Stimulated activated CD4-positive, alpha-beta T cell treated with anti-CD3 and anti-CD28 coated beads, Interleukin-1b, Interleukin-23, amount 100 ng/mL, for 4 hours (primary cell): ENCODE measurements at places on chromosomes 5 and 9.

- DNase-seq: no peak
These were observed 25.6 kb downstream of the STC2 start for GRCh38 chr5:173302546-173303155.

DNA sequence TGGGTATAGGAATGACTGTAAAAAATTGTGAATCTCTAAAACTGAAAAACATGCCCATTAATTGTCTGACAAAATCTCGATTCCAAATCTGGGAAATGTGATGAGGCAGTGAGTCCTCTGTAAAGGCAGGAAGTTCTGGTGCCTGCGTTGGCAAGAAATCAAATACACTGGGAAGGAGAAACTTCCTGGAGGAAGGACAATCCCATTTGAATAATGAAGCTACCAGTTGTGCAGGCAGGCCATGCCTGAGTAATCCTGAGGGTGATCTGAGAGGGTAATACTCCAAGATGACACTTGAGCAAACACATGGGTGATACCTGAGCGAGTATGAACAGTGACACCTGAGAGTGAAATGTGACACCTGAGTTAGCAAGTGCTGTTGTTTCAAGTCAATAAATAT lies 49.7 kb downstream of the KIF24 start:
- DNase-seq: no peak

DNA sequence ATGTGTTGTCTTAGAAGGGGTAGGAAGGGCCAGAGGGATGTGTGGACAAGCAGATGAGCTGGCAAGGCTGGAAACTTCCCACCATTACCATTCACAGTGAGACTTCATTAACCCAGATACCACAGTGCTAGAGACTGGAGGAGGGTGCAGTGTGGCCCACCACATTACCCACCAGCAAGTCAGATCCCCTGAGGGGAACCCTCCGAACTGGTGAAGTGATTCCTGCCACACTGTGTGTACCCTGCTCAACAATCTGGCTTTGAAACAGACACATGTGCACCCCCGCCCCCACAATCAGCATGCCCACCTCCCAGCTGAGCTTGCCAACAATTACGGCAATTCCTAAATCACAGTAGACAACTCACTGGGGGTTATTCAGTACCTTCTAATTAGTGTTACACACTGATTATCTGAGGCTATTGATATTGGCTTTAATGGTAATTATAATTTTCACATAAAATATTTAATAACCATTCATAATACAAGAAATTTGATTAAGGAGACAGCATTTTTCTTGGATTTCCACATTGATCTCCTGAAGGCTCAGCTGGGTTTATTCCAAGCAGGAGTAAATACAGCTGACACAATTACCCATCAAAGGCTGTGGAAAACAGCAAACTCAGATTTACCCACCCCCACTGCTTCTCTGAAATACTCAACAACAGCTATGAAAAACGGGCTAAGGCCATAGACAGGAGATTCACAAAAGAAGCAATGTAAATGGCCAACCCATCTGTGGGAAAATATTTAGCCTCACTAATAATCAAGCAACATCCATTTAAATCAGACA lies 169.3 kb upstream of the FSTL4 start:
- DNase-seq: no peak

DNA sequence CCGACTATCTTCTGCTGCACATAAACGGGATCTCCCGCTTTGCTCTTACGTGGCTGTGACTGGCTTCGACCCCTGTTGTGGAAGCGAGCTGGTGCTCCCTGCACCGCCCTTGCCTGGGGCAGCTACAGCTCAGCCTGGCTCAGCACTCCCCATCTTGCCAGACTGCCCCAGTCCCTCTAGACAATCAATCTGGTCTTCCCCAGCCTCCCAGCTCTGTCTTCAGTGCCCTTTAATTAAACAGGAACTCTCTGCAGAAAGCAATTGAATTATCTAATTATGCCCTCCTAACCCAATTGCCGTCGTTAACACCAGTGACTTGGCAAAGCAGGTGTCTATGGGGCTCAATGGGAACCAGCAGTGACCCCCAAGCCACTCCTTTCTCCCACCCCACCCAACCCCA lies 18.9 kb upstream of the NTNG2 start:
- no peak for DNase-seq
